ENCODE measurements at places on chromosomes 6 and 20.

GRCh38 chr6:144683216-144684070 is 398.3 kb downstream of the UTRN start:
- H3K4me3 ChIP-seq: no peak overlapping the region
- peak; percentile 17 for DNase-seq
- no peak overlapping the region for H3K27ac ChIP-seq
- H3K27me3 ChIP-seq: no peaks in the 10 kb centered on the region
- peaks cover 46% of the 10 kb centered on the region for H3K36me3 ChIP-seq

GRCh38 chr6:26024651-26025046 is 62.0 kb downstream of the TRIM38 start:
- peaks cover 16% of the 10 kb centered on the region for H3K27me3 ChIP-seq
- DNase-seq: no peak
- peak overlapping the region; percentile 92 for H3K27ac ChIP-seq
- H3K4me1 ChIP-seq: peaks cover 81% of the 10 kb centered on the region
- H3K4me3 ChIP-seq: no peak overlapping the region

DNA sequence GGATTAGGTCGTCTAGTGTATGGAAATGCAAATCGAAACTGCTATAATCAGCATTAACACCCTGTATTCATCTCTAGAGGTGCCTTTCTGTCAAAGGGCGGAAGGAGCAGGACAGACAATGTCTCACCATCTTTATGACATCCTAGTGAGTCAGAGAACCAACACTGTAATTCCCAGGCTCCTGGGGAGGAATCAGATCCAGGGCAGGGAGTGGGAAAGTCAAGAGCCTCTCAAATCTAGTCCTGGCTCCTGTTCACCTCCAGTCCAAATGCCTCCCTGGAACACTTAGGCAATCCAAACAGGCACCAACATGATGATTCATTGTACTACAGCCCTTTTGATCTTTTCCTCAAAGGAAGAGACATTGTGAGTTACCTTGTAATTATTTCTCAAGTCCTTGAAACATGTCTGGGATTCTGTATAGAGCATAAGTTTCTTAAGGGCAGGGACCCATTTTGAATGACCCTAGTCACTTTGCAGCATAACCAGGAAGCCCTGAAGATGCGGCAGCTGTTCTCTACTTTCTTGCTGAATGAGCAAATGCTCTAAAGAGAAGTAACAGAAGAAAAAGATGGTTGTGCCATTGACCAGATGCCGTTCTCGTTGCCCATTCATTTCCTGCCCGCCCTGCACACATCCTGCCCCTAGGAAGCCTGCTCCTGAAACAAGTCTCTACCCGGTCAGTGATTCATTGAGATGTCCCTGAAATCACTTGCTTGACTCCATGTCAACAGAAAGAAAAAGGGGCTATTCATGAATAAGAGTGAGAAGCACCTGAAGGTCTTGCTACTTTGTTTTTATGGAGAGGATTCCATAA is 112.8 kb upstream of the JARID2 start:
- H3K27me3 ChIP-seq: no peaks in the 10 kb centered on the region
- peaks cover 30% of the 10 kb centered on the region for H3K4me1 ChIP-seq
- H3K4me3 ChIP-seq: peak overlapping the region; percentile 10
- H3K27ac ChIP-seq: peak overlapping the region; percentile 55
- DNase-seq: peak; percentile 80

DNA sequence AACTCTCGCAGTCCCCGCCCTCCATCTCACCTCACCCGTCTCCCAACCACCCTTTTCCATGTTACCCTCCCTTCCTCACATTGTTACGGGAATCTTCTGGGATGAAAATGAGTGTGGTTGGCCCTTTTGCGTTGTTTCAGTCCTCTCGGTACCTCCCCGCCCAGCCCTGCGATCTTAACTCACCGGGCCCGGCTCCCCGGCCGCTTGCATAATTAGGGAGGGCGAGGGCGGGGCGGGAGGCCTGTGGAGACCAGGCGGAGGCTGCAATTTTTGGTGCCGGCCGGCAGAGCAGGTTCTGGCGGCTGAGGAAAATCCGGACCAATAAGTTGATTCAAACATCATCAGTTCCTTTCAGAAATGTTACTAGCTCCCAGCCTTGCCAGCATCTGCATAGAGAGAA is 25.2 kb downstream of the TFAP2B start:
- H3K4me3 ChIP-seq: no peak overlapping the region
- peaks cover 36% of the 10 kb centered on the region for H3K27me3 ChIP-seq
- H3K36me3 ChIP-seq: no peaks in the 10 kb centered on the region
- H3K4me1 ChIP-seq: no peaks in the 10 kb centered on the region
- DNase-seq: no peak
- no peak overlapping the region for H3K27ac ChIP-seq

DNA sequence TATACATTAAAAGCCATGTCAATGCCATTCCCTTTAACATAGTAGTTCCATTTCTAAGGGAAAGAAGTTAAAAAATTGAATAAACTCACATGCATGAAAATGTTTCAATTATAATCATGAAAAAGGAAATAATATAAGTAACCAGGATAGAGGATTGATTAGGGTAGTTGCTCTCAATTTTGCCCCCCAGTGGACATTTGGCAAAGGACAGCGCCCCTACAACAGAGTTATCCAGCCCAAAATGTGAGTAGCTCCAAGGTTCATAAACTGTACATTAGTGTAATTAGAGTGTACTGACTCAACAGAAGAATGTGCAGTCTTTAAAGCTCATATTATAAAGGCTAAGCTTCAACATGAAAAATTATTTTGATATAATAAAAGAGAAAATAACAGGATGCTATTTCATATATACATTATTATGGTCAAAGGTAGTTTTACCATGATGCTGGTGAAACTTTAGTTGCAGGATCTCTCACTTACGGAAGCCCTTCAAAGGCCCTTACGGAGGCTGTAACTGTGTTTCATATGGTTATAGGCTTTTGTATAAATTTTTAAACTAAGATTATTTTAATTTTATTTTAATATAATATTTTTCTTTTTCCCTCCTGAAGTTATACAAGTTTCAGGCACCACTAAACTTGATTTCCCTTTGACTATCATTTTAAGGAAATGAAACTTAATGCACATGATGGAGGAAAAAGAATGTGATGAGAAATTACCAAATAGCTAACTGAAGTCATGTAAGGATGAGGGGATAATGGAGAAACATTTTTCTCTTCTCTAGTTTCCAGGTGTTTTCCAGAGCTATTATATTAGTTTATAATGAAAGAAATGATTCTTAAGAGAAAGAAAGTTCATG is 403.6 kb downstream of the PLCB1 start:
- H3K36me3 ChIP-seq: no peaks in the 10 kb centered on the region
- no peak overlapping the region for H3K4me3 ChIP-seq
- H3K27me3 ChIP-seq: no peaks in the 10 kb centered on the region
- no peak overlapping the region for H3K27ac ChIP-seq

DNA sequence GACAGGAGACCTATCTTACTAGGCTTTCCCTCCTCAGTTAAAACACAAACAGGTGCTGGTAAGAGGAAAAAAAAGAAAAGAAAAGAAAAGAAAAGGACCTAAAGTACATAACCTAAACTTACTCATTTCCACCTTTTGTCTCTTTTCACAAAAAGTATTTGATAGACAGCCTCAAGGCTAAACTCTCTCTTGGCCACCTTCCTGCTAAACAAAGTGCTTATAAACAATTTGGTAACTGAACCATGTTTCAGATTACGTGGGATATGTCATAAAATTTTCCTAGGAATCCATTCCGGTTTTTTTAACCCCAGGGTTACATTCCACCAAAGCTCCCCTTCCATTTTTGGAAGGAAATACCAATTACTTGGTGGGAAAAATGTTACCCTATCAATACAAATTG is 109.0 kb downstream of the PRND start:
- H3K27ac ChIP-seq: no peak overlapping the region
- H3K27me3 ChIP-seq: peaks cover 26% of the 10 kb centered on the region
- no peak overlapping the region for H3K4me3 ChIP-seq
- no peaks in the 10 kb centered on the region for H3K4me1 ChIP-seq
- no peaks in the 10 kb centered on the region for H3K36me3 ChIP-seq

DNA sequence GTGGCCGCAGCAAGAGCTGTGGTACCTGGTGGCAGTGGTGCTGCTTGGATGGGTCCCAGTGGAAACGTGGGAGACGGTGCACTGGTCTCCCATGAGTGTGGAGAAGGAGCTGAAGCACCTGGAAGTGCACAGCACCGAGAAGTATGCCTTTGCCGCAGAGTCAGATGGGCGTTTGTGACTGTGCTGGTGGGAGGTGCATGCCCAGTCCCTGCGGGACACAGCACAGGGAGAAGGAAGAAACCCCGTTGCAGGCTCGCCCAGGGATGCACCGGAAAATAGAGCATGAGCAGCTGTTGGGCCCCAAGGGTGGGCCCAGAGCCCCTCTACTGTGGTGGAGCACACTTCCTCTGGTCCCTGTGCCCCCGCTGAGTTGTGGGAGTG is 19.3 kb upstream of the RGS17 start:
- no peak for DNase-seq
- 0 out of 2 replicates have a peak, but pooled peaks cover 5% of the 10 kb centered on the region for H3K4me1 ChIP-seq

GRCh38 chr6:122631571-122632249 is 21.5 kb downstream of the PKIB start:
- H3K4me3 ChIP-seq: no peak overlapping the region
- no peaks in the 10 kb centered on the region for H3K4me1 ChIP-seq
- no peaks in the 10 kb centered on the region for H3K27me3 ChIP-seq
- no peak overlapping the region for H3K27ac ChIP-seq

DNA sequence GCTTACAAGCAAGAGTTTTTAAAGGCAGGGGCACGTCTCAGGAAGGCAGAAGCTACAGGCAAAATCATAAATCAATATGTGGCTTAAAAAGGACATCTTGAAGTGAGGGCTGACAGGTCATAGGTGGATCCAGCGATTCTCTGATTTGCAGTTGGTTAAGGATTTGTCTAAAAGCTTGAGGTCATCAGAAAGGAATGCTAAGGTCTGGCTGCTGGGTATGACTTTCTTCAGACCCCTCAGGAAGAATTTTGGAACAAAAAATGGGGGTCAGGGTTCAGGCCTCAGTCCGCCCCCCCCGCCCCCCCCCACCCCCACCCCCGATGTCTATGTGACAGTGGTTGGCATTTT is 261.9 kb downstream of the CDH4 start:
- no peak for DNase-seq
- H3K27me3 ChIP-seq: peaks cover 8% of the 10 kb centered on the region
- H3K4me3 ChIP-seq: no peak overlapping the region
- peaks cover 13% of the 10 kb centered on the region for H3K4me1 ChIP-seq

Measured in HFFc6 (cell line).